Esophagus squamous epithelium (tissue), 5 donors: ENCODE measurements at places on chromosomes 3 and 15. TPM values are rescaled to one million over a fixed set of nuclear protein-coding genes. Genes with fewer than 3 reads are reported as not detected.

Gene UTS2B
- total RNA-seq: 0.38 TPM

Gene LIPC
- total RNA-seq: not detected

Gene GPR171
- total RNA-seq: 1.5 TPM

Gene NKTR
- total RNA-seq: 60.8 TPM

Gene ACOX2
- 9.6 TPM for total RNA-seq

Gene COL6A6
- total RNA-seq: 0.09 TPM

Gene CAMP
- total RNA-seq: not detected

Gene ALG3
- total RNA-seq: 45.8 TPM

Gene HCLS1
- 4.4 TPM for total RNA-seq

Gene WDR72
- 0.08 TPM for total RNA-seq
